ENCODE measurements at places on chromosomes 2 and 18.

DNA sequence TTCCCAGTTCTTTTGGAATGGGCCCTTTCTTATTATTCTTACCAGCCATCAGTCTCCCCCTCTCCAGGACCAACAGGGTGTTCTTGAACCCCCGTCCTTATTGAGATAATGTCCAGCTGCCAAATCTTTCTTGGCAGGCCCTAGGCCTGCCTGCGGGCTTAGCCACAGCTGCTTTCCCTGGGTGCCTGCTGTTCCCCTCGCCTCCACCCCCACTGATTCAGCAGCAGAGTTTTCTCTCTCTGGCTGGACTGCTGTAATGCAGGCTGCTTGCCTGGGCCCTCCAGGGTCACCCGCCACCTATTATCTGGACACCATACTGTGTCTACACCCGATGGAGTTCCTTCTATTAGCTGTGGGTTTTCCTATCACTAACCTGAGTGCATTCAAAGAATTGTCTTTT, 395.4 kb upstream of the ATP5MC3 start:
- DNase-seq, result no peak

GRCh38 chr18:32730620-32731091, 42.2 kb downstream of the KLHL14 start:
- no peak for DNase-seq

DNA sequence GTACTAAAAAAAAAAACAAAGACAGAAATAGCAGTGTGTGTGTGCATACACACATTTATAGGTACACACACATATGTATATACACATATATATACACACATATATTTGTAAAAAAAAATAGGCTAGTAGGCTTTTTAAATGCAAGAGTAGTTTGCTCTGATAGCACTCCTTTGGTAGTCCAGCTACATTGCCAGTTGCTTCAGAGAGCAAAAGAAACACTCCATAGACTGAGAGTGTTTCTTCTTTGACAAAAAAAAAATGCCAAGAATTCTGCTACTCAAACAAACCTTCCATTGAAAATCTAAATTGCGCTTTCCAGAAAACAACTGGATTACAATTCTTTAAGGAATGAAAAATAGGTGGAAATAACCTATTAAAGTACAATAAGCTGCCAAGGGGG, 365.9 kb upstream of the GALNT5 start:
- DNase-seq, result no peak

GRCh38 chr2:35932276-35932963, 423.2 kb upstream of the CRIM1 start:
- DNase-seq, result no peak

DNA sequence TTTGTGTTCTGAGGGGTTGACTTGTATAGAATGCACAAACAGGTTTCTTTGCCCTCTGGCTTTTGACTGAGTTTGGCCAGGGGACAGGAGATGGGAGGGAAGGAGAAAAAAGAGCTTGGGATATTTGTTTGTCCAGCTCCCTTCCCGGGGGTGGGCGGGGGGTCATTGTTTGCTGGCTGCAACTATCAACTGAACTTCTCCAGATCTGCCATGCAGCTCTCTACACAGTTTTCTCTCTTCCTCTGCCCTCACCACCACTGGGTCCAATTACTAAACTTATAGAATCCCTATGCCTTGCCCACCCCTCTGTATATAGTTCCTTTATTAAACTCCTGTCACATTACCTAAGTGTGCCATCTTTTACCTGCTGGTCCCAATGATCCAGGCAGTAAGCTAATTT, 32.8 kb upstream of the CHN1 start:
- no peak for DNase-seq

GRCh38 chr2:10658041-10658913, 31.5 kb downstream of the NOL10 start:
- no peak for DNase-seq

- DNase-seq, result no peak
Measured at GRCh38 chr2:19538411-19538963, 180.1 kb upstream of the OSR1 start.

- DNase-seq, result no peak
Measured at GRCh38 chr2:176834226-176834625, 378.4 kb upstream of the HNRNPA3 start.

Measured in stimulated activated CD8-positive, alpha-beta memory T cell treated with anti-CD3 and anti-CD28 coated beads, Interleukin-15, amount 100 ng/mL, for 1 hour (primary cell).